ENCODE measurements at places on chromosomes 2 and 18.
A peak's percentile ranks its signal among the peaks of the same experiment; 100 is the strongest.

DNA sequence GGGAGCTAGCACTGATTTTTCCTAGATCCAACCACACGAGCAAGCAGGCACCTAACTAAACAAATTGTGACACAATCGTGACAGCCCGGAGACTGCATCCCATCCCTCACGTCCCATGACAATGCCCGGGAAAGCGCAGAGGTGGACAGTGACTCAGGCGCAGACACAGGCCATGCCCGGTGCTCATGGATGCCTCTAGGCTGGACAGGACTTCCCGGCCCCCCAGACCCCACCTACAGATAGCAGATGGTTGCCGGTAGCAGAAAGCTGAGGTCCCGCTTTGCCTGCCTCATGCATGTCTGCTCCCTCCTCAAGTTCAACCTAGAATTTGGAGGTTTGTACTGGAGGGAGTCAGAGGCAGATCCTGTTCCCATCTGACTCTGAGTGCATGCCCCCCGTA lies 81.0 kb downstream of the TPO start:
- DNase-seq: no peak

DNA sequence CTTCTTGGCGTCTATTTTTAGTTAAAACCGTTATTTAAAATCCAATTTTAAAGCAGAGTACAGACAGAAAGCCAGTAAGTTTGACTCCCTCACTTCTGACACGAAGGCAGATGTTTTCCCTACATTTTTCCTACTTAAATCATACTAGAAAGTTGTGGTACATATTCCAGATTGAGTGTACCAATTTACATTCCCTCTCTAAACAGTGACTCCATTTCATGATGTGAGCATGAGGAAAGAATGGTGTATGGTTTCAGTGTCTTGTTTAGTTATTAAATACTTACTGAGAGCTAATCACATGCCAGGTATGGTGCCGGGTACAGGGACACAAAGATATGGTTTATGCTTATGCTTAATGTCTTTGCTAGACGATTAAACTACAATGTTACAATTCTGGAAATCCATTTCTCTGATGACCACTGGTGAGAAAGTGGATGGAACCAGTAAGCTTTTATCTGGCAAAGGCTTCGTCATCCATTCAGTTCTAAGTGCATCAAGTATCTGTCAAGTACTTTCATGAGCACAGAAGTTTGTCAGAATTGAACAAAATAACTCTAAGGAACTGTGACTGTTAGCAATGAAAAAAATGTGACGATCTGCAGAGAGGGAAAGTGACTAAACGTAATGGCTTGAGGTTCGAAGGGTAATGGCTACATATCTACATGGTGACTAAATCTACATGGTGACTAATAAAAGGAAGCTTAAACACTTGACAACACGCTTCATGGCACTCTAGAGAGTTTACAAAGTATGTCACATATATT lies 25.7 kb downstream of the MAP4K3 start:
- no peak for DNase-seq

DNA sequence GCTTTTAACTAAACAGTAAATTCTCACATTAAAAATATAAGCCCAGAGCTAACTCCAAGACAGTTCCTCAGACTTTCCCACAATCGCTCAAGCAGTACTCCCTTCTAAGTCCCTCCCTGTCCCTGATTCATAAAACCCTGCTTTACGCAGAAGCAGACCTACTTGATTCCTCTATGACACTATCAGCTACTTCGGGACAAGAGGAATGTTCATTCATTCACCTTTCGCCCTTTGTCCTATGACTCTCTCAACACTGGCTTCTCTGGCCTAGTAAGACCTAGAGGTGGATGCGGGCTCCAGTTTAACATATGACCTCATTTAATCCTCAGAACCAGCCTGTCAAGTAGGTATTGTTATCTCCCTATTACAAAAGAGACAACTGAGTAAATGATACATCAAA lies 10.2 kb downstream of the LPIN2 start:
- DNase-seq: no peak

- DNase-seq: no peak
Observed at GRCh38 chr2:205865905-205866441, 183.7 kb downstream of the NRP2 start.

DNA sequence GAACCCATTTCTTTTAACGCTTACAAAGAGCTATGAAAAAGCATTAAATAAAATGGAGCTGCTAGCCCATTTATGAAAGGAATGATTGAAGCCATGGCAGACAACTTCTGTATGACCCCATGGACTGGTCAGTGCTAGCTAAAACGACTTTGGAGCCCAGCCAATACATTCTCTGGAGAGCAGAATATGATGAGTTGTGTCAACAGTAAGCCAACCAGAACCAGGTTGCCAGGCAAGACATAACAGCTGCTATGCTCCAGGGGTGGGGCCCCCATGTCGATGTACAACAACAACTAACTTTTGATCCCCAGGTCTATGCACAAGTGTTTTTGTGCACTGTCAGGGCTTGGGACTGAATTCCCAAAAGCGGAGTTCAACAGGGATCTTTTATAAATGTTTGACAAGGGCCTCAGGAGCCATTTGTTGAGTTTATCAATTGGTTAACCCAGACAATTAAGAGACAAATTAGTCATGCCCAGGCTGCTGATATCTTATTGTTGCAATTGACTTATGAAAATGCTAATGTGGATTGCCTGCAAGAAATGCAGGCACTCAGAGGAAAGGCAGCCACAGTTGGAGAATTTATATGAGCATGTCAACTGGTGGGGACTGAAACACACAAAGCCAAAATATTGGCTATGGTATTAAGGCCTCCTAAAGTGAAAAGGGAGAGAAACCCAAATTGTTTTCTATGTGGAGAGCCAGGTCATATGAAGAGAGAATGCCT lies 64.6 kb upstream of the MYO3B start:
- DNase-seq: no peak

- no peak for DNase-seq
Observed at GRCh38 chr2:7013471-7014160, 96.4 kb downstream of the RNF144A start.

DNA sequence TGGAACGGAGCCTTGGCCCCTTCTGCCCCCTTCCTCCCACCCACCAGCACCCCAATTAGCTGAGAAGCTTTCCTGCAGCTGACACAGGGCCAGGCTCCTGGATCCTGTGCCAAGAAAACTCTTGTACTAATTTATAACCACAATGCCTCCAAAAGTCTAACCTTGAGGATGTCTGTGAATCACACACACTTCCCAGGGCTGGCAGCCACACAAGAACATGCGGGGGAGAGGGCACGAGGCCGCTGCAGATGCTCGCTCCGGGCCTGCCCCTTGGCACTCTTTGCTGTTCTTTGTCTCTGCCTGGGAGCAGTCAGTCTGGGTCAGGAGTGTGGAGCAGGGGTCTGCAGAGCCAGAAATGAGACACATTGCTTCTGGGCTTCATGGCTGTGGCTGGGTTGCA lies 62.7 kb upstream of the KIF5C start:
- DNase-seq: no peak

DNA sequence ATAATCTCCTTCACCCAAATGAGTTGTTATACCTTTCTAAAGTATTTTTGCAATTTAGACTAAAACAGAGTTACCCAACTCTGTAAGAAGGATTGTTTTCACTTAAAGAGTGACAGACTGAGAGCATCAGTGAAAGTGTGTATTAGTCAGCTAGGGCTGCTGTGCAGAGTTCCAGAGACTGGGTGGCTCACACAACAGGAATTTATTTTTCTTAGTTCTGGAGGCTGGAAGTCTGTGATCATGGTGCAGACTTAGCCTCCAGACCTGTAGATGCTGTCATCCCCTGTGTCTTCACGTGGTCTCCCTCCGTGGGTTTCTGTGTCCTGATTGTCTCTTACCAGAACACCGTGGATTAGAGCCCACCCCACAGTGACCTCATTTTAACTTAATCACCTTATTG lies 40.0 kb downstream of the BCL2L11 start:
- no peak for DNase-seq

GRCh38 chr2:187541086-187542085 lies 12.8 kb downstream of the TFPI start:
- no peak for DNase-seq

- peak; percentile 80 for DNase-seq
Observed at GRCh38 chr2:181364492-181365170, 92.6 kb upstream of the ITGA4 start.

GRCh38 chr2:122707224-122707824 lies 951.9 kb downstream of the TSN start:
- no peak for DNase-seq

GRCh38 chr2:220795705-220796104 lies 776.4 kb downstream of the EPHA4 start:
- DNase-seq: no peak

DNA sequence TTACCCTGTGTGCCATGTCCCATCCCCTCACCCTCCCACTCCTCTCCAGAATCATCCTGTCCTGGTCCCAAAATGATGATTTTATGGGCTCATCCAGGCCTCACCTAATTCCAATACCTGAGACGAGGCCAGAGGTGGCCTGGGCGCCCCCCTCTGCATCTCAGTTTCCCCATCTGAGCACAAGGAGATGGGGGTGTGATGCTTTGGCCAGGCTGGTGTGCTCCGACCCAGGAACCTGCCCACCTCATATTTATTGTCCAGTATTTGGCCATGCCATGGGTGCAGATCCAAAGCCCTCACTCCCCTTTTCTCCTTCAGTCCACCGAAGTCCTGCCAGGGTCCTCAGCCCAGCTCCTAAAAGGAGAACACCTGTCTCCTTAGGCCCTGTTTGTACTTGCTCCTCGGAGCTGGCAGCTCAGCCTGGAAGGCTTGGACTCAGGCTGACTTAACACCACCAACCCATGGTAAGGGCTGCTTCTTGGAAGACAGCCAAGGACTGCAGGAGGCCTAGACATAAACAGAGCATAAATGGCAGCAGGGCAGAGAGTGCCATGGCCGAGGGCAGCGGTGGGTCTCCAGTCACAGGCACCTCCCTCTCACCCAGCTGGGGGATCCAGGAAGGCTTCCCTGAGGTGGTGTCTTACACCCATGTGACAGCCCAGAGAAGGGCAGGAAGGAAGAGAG lies 3.6 kb downstream of the TEX51 start:
- DNase-seq: no peak

GRCh38 chr18:23890589-23890988 lies 124.0 kb upstream of the TTC39C start:
- no peak for DNase-seq

All from HL-60 (cell line).